ENCODE measurements at places on chromosomes 3 and 15.

GRCh38 chr3:55169608-55170072 lies 241.8 kb upstream of the LRTM1 start:
- no peak for DNase-seq
- no peaks in the 10 kb centered on the region for H3K36me3 ChIP-seq
- H3K27ac ChIP-seq = no peak overlapping the region
- no peaks in the 10 kb centered on the region for H3K4me1 ChIP-seq
- H3K4me3 ChIP-seq = no peak overlapping the region

DNA sequence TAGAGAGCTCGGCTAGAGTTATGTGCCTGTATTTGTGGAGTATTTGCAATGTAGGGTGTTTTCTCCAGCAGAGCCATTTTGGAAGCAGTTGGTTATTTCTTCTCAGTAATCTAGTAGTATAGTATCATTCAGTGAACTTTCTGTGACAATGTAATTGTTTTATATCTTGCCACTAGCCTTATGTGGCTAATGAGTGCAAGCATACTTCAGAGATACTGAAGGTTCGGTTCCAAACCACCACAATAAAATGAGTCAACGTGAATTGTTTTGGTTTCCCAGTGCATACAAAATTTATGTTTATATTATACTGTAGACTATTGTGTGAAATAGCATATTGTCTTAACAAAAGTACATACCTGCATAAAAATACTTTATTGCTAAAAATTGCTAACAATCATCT lies 286.9 kb upstream of the TBL1XR1 start:
- H3K36me3 ChIP-seq = no peaks in the 10 kb centered on the region
- H3K27ac ChIP-seq = no peak overlapping the region
- H3K27me3 ChIP-seq = no peaks in the 10 kb centered on the region

DNA sequence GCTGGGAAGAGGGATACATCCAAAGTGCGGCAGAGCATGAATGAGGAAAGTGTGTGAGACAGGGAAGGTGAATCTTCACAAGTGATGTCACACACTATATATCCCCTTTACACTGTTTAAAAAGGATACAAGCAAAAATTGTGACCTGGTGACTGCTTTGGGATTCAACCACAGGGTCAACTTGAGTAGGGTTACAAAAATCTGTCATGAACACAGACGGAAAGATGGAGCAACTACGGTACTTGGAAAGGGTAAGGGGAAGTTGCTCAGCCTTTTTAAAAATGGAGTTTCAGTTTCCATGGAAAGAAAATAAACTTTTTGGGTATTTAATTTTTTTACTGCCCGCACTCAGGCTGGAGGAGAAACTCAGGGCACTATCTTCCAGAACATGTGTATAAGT lies 60.3 kb downstream of the B3GNT5 start:
- DNase-seq = no peak
- no peak overlapping the region for H3K27ac ChIP-seq
- no peak overlapping the region for H3K4me3 ChIP-seq
- H3K36me3 ChIP-seq = no peaks in the 10 kb centered on the region
- no peaks in the 10 kb centered on the region for H3K27me3 ChIP-seq
- no peaks in the 10 kb centered on the region for H3K4me1 ChIP-seq

DNA sequence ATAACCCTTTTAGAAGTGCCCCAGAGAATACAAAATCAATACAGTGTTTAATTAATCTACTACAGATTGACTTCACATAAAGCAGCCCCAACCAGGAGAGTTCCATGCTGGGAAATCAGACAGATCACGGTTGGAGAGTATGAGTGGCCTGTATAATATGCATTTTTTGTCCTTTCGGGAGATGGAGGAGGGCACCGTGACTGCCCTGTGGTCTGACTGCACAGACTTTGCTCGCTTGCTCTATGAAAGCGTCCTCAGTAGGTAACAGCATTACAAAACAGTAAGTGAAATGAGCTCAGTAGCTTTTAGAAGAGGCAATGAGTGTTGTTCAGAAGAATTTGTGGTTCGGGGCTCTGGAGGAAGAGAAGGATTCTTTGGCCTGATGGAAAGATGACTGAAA lies 34.2 kb upstream of the SKIL start:
- no peak overlapping the region for H3K27ac ChIP-seq
- no peak overlapping the region for H3K4me3 ChIP-seq
- no peaks in the 10 kb centered on the region for H3K4me1 ChIP-seq
- no peaks in the 10 kb centered on the region for H3K27me3 ChIP-seq
- DNase-seq = no peak

GRCh38 chr3:127438371-127438770 lies 150.5 kb upstream of the PRR20G start:
- H3K4me3 ChIP-seq = no peak overlapping the region
- no peak for DNase-seq
- H3K27me3 ChIP-seq = peaks cover 9% of the 10 kb centered on the region
- no peaks in the 10 kb centered on the region for H3K4me1 ChIP-seq
- H3K27ac ChIP-seq = no peak overlapping the region

GRCh38 chr15:37220949-37221670 lies 120.8 kb upstream of the MEIS2 start:
- no peak overlapping the region for H3K4me3 ChIP-seq
- no peak overlapping the region for H3K27ac ChIP-seq
- no peaks in the 10 kb centered on the region for H3K27me3 ChIP-seq
- no peaks in the 10 kb centered on the region for H3K4me1 ChIP-seq

DNA sequence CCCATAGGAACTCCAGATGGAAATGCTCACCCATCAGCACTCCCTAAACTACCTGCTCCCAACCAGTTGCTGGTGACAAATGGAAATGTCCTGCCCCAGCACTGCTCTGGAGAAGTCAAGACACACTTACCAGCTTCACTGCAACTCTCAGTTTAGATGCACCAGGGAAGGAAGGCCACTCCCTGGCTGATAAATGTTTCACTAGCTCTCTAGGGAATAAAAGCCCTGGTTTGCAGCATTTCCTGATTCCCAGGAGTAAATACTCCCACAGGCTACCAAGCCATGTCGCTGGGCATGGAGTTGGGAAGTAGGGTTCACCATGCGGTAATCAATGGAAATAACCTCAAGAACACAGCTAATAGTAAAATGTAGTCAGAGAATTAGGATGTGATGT lies 112.0 kb upstream of the NEO1 start:
- no peak for DNase-seq
- H3K4me1 ChIP-seq = no peaks in the 10 kb centered on the region
- peaks cover 6% of the 10 kb centered on the region for H3K27me3 ChIP-seq

Data from A673 (cell line).